ENCODE measurements at places on chromosomes 12 and 14. TPM values are rescaled to one million over a fixed set of nuclear protein-coding genes. Genes with fewer than 3 reads are reported as not detected.

GRCh38 chr14:64948612-64949210, 6.2 kb upstream of the GPX2 start:
- DNase-seq: no peak

GRCh38 chr12:51118706-51119105, 35.3 kb upstream of the CSRNP2 start:
- no peak for DNase-seq

GRCh38 chr12:45789025-45789424, 59.5 kb downstream of the ARID2 start:
- DNase-seq: no peak

DNA sequence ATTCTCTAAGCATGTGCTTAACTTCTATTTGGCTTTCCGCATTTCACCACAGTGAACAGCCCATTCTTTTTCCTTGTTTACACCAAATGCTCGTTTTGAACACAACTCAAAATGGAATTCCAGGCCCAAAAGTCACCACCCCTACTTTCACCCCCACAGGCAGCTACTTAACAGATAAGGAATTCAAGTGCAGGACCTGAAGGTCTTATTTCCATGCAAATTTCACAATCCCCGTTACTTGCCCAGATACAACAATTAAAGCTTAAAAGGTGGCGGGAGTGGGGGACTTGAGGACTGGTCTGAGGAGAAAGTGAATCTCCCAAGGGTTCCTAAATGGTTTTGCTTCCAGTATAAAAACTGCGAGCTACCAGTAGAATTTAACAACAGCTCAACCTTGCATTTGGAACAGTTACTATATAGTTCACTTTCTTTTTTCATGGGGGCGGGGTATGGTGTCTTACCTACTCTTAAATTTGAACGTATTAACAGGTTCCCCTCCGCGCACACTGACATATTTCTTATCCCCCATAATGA, 3.7 kb downstream of the USP44 start:
- DNase-seq: no peak

DNA sequence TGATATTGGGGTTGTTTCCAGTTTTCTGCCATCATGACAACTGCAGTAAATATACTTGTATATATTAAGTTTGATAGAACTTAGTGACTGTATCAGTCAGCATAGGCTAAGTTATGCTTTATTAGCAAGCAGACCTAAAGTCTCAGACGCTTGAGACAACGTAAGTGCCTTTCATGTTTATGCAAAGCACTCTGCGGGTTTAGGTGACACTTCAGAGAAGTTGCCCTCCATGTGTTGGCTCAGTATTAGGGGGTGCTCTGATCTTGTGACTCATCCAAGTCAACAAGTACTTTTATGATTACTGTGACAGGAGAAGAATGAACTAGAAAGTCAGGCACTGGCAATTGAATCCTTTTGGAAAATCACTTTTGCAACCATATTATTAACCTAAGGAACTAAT, 13.3 kb upstream of the OTOGL start:
- DNase-seq: no peak

DNA sequence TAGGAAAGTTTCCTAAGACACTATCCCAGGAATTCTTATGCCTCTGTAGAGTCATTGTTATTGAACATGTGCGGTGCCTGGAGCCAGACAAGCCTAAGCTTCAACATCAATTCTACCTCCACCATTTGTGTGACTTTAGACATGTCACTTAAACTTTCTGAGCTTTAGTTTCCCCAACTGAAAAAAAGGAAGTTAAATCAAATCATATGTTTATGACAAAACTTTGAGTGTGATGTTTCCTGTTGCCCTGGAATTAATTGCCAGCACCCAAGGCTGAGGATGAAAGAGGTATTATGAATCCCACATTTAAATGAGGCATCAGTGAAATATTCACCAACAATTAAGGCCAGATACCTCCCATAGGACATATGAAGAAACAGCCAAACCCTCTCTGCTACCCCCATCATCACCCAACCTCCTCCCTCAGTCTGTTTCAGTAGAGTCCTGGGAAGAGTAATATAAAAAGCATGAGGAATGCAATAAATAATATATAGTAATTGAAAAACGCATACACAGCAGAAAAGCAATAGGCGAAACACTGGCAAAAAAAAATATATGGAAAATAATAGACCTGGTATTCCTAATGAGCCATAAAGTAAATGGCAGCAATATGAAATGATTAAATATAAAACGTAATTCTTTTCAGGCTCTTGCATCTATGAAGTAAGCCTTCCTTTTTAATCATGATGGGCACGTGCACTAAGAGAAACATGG, 182.0 kb upstream of the DCN start:
- no peak for DNase-seq

GRCh38 chr14:92960706-92961566, 38.0 kb downstream of the CHGA start:
- DNase-seq: no peak

GRCh38 chr14:61417883-61418455, 96.6 kb downstream of the PRKCH start:
- DNase-seq: no peak

DNA sequence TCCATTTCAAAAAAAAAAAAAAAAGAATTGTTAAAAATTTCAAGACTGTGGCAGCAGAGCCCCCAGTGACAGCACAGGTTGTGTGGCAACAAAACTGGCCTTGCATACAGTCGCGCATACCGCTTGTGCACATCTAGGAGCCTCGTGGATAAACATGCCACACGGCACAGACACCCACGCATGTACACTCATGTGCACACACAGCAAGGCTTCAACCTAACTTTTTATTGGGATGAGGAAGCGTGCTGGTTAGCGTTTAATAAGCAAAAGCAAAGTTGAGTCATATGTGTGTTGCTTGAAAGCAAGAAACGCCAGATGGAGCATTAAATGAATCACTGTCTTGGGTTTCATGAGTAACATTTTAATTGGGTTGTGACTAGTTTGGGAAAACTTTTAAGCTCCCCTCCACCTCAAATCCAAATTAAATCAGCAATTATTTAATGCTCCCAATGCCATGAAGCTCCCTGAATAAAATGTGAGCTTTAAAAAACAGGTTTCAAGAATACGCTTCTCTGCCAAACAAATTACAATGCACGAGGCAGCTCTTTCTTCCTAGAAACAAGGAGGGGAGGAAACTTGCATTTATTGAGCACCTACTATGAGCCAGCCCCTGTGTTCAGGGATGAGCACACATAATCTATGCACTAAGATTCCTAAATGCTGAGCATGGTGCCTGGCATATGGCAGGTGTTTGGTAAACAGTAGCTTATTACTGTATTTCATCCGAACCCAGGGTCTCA, 35.7 kb upstream of the EML1 start:
- DNase-seq: no peak

- no peak for DNase-seq
Observed at GRCh38 chr14:72492196-72492595, 401.7 kb downstream of the DPF3 start.

DNA sequence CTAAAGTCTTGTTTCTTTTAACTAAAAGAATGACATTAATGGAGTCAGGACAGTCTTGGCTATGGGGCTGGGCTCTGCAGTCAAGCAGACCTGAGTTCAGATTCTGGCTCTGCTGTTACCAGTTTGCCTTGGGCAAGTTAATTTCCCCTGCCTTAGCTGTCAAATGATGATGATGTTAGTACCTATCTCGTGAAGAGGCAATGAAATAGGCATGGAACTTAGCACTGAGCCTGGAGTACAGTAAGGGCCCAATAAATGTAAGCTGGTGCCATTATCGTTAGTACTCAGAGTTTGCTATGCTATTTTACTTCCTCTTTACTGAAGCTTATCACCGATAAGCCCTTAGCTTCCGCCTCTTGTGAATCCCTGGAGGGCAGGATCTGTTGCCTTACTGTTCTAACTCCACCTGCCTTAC, 8.5 kb downstream of the FBXW8 start:
- no peak for DNase-seq

DNA sequence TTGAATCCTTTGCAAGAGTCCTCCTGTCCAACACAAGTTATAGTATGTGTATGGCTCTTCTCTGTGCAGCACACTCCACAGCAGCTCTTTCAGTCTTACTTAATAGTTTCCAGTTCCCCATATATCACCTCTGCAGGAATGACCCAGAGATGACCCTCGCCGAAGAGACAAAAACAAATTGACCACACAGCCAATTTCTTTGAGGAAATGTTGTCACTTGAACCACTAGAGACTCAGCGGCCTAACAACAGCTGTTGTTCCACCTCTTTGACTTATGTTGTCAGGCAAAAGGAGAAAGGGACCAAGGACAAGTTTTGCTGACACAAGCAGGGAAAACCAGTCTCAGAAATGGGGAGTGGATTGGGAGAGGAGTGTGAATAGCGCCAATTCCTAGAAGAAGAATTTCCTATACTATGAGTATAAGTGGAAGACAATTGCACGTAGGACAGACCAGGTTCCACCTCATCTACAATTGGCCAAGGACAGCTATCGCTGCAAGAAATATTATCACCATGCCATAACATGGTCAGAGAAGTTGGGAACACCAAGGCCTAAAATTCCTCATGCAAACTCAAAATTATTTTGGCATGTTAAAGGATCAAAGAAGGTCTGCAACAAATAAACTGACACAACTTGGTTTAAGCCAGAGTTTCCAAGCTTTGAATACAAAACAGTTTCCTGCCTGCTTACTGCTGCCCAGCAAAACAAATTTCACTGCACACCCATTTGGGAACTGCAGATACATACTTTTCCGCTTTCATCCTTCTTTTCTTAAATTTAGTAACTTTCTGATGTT, 41.7 kb upstream of the ITPR2 start:
- DNase-seq: no peak

DNA sequence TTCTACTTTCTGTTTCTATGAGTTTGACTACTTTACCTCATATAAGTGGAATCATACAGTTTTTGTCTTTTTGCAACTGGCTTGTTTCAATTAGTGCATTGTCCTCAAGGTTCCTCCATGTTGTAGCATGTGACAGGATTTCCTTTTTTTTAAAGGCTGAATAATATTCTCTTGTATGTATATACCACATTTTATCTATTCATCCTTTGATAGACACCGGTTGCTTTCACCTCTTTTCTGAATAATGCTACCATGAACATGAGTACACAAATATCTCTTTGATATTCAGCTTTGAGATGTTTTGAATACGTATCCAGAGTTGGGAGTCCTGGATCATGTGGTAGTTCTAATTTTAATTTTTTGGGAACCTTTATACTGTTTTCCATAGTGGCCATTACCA, 65.4 kb downstream of the SPATS2 start:
- no peak for DNase-seq

GRCh38 chr14:35399083-35399937, 5.2 kb downstream of the NFKBIA start:
- peak; percentile 29 for DNase-seq

- no peak for DNase-seq
Observed at GRCh38 chr14:85597701-85598100, 67.8 kb downstream of the FLRT2 start.

- no peak for DNase-seq
Observed at GRCh38 chr14:99420711-99421110, 59.9 kb downstream of the SETD3 start.

- no peak for DNase-seq
Observed at GRCh38 chr12:113732916-113733315, 233.2 kb downstream of the RBM19 start.

GRCh38 chr14:102692334-102692733, 84.9 kb upstream of the TRAF3 start:
- DNase-seq: no peak

- DNase-seq: no peak
Observed at GRCh38 chr12:91379051-91379775, 196.6 kb upstream of the DCN start.

- DNase-seq: no peak
Observed at GRCh38 chr12:13156277-13156676, 40.2 kb upstream of the EMP1 start.

DNA sequence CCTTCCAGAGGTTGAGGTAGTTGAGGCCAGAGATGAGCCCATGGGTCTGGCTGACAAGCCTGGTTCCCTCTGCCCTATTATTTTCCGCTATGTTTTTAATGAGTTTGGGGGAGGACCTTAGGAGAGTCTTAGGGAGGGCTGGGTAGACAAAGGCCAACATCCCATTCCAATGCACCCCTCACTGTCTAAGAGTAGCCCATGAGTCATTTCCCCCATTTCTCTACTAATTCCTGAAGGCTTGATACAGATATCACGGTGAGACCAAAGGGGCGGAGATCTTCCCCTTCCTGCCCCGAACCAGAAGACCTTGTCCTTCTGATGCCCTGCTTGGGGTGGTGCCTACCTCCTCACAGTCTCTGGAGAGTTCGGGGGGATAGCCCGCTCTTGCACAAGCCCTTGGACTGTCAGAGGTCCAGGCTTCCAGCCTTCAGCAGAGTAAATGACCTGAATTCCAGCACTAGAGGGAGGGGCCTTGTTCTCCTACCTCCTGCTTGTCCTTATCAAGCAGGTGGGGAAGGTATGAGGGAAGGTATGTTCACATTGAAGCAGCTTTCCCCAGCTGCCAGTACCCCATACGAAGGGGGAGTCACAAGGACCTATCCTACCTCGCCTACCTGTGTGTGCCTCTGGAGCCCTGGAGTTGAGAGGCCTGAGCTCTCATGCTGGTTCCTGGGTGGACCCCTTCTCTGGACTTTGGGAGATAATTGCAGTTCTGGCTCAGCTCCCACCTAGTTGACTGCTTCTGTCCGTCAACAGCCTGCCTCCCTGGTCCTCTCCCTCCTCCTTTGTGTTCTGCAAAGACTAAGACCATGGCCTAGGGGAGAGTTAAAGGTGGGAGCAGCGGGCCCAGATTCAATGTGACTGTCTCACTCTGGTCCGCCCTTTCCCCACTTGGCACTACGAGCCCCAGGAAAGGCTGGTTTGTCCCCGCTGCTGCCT, 3.7 kb downstream of the PSMB11 start:
- no peak for DNase-seq

DNA sequence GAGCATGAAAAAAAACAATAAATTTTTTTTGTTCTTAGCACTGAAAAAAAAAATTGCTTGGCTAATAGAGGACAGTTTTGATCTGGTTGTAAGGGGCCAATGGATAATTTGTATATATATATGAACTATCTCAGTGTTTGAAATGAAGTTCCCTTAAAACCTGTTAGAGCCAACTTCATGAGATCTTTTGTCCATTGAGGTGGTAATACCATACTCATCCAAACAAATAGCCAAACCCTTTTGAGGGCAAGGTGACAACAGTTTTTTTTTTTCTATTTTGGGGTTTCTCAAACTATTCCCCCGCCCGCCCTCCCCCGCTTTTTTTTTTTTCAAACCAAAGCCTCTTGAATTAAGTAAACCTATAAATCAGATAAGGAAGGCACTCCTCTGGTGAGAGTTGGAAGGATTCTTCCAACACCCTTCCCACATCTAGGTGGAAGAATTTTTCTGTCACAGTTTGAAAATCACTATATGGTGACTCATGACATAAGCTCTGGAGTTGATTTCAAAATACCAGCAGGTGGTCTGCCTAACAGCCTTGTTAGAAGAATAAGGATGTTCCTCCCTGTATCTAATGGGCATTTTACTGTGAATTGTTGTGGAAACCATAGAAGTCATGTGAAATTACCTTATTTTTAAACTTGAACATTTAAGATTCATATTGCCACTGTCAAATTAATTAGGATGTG, 10.2 kb downstream of the ARHGAP5 start:
- no peak for DNase-seq

GRCh38 chr12:8773461-8773860, 49.0 kb upstream of the A2ML1 start:
- DNase-seq: no peak

The SYNDIG1L gene
- 0.30 TPM for total RNA-seq

The SOCS4 gene
- 21.9 TPM for total RNA-seq

The LUM gene
- not detected for total RNA-seq

The NYNRIN gene
- 0.23 TPM for total RNA-seq

The DENND5B gene
- 2.4 TPM for total RNA-seq

The CLEC1B gene
- total RNA-seq: 0.50 TPM

The SLC6A15 gene
- not detected for total RNA-seq

The SLC41A2 gene
- 1.3 TPM for total RNA-seq

Measured in natural killer cell (primary cell).